ENCODE measurements at places on chromosomes 5 and 9. TPM values are rescaled to one million over a fixed set of nuclear protein-coding genes. Genes with fewer than 3 reads are reported as not detected.

The PHYKPL gene
- total RNA-seq, result 143 TPM

DNA sequence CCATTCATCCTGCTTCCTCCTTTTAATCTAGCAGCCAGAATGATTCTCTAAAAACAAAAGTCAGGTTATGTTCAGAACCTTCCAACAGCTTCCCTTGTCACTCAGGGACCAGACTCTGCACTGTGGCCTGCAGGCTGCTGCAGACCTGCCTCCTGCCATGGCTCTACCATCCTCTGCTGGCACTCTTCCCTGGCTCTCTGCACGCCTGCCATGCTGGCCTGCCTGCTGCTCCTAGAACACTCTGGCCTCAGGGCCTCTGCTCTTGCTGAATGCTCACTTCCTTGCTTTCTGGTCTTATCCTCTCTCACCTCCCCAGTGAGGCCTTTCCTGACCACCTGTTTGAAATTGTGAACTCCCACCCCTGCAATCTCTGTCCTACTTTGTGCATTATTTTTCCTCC is 149.4 kb downstream of the CD180 start:
- DNase-seq, result no peak

DNA sequence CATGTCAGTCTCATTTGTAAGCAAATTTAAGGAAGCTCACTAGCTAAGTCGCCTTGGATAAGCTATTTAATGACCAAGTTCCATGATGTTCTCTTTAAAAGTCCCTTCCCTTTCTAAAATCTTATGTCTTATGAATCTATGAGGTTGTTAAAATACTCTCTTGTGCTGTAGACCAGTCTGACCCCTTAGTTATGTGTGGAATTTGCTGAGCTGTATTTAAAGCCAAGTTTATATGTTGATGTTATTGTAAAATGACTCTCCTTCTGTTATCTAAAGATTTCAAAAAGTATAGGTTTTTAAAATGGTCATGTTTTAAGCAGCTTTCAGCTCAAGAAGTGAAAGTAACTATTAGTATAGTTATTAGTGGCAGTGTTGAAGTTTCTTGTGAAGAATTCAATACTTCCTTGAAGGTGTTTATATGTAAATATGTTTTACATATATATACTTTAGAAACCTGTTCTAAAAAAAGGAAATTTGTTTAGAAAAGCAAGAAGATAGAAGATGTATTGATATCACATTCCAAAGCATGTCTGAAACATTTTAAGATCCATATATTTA is 92.2 kb downstream of the CDC42SE2 start:
- DNase-seq, result no peak

The DOCK8 gene
- total RNA-seq, result 162 TPM

- no peak for DNase-seq
Measured at GRCh38 chr5:134106991-134107701, 7.3 kb upstream of the TCF7 start.

DNA sequence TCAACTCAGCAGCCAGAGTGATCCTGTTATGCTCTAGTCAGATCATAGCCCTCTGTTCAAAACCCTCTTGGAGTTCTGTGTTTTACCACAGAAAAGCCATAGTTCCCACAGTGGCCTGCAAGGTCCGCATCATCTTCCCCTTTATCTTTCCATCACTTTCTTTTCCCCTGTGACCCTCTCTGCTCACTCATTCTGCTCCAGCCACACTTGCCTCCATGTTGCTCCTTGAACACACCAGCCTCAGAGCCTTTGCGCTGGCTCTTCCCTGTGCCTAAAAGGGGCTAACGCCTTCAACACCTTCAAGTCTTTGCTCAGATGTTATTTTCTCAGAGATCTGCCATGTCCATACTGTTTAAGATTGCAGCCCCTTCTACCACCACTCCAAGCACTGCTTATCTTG is 26.3 kb downstream of the CSF2 start:
- no peak for DNase-seq

- DNase-seq, result no peak
Measured at GRCh38 chr5:172959824-172960799, 888 bp downstream of the RPL26L1 start.

DNA sequence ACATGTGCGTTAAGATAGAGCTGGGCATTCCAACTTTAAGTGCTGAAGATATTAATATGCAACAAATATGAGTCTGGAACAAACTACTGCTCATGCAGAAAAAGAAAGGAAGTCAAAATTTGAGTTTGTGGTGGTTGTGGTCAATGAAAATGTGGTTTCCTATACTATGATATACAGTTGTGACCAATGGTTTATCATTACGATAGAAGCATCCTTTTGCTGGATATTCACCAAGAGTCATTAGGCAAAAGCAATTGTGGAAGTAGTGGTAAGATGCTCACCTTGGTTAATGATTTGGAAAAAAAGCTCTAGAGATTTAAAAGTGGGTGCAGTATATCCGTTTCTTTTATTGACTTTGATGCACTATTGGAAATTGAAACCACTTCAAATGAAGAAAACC is 1007.0 kb downstream of the NR2F1-AS1 start:
- no peak for DNase-seq

DNA sequence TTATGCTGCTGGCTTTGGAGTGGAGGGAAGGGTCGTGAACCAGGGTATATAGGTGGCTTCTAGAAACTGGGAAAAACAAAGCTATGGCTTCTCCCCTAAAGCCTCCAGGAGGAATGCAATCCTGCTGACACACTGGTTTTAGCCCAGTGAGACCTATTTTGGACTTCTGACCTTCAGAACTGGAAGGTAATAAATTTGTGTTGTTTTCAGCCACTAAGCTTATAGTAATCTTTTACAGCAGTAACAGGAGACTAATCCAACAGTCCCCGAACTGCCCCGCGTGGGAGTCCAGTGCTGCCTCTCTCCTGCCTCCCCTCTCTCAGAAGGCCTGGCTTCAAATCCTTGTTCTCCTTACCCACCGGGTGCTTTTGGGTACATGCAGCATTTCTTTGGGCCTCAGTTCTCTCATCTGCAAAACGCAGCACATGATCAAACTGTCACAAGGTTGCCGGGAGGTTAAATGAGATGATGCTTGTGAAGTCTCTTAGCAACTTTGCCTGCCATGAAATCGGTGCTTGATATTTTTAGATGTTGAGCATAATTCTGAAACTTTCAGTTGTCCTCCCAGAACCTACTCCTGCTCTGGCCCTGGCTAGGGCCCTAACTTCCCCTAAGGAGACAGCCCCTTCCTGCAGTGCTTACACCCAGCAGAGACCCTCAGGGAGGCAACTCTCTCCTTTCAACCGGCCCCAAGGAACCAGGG is 127.3 kb upstream of the BOD1 start:
- DNase-seq, result no peak

DNA sequence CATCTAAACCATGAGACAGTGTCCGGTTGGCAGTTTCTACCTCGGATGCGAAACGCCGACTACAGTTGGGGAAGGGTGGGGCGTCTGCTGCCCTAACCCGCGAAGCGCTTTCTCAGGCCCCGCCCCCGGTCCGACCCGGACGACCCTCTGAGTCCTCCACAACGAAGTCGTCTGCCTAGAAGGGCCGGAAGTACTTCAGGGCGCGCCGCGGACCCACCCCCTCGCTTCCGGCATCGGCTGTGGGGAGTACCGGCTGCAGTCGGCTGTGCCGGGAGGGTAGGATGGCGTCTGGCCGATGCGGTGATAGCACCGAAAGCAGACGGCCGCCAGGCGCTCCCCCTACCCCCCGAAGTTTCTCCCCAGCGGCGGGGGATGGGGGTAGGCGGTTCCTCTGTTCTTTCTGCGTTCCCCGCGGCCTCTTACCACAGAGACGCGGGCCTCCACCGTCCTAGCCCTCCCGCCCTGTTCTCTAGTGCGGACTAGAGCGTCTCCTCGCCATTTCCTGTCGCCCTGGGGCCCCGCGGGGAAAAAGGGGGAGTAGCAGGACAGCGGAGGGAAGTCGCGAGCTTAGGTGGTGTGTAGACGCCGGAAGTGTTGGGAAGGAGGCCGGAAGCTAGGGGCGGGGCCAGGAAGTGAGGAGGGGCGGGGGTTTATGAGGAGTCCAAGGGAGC is at the start of gene TRIM41:
Gene TRIM41, plus strand, starts transcription at position 224 of the 671 bp plus-strand sequence. CDS start 719 bp downstream, outside the sequence.
- peak; percentile 96 for DNase-seq

GRCh38 chr5:178826216-178826615 is 33.5 kb upstream of the ZNF354B start:
- no peak for DNase-seq

The GADD45G gene
- total RNA-seq, result 5.6 TPM

The ADGRD2 gene
- not detected for total RNA-seq

- peak; percentile 72 for DNase-seq
Measured at GRCh38 chr5:172697123-172698121, 56.4 kb downstream of the NEURL1B start.

DNA sequence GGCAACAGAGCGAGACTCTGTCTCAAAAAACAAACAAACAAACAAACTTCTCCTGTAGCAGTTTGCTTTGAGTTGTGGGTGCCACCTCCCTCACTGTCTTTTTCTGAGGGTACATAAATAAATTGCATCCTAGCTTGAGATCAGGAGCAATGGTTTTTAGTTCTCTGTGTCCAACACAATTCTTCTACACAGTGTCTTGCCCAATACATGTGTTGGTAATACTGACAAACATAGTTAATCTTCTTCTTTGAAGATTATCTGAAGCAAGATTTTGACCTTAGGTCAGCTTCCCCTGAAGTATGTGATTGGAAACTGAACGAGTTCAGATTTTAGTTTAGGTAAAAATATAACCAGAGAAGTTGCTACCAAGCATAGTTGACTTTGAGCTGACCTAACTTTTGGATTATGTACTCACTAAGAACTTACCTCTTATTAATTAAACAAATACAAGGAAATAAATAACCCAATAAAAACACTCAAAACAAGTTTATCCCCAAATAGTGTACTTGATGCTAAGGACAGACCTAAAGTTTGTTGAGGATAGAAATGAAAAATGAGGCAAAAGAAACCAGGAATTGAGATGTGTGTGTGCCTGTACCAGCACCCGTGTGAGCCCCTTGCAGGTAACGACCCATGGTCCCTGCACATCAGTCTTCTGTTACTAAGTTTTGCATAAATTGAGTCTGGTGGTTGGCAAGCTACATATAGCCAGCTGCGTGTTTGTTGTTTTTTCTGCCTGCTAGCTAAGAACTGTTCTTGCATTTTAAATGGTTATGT is 16.2 kb downstream of the TJP2 start:
- no peak for DNase-seq

Measured in naive thymus-derived CD4-positive, alpha-beta T cell (primary cell).